RWPE1 (cell line): ENCODE measurements at places on chromosomes 6 and 20.

- no peak for DNase-seq
Observed at GRCh38 chr6:145643760-145644159, 91.6 kb downstream of the EPM2A start.

DNA sequence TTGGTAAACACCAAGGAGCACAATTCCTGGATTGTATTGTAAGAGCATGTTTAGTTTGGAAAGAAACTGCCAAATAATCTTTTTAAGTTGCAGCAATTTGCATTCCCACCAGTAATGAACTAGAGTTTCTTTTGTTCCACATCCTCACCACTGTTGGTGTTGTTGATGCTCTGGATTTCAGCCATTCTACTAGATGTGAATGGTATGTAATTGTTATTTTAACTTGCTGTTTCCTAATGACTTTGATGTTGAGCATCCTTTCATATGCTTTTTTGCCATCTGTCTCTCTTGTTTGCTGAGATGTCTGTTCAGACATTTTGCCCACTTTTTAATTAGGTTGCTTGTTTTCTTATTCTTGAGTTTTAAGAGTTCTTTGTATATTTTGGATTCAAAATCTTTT, 1654.1 kb downstream of the GRIK2 start:
- DNase-seq: no peak

DNA sequence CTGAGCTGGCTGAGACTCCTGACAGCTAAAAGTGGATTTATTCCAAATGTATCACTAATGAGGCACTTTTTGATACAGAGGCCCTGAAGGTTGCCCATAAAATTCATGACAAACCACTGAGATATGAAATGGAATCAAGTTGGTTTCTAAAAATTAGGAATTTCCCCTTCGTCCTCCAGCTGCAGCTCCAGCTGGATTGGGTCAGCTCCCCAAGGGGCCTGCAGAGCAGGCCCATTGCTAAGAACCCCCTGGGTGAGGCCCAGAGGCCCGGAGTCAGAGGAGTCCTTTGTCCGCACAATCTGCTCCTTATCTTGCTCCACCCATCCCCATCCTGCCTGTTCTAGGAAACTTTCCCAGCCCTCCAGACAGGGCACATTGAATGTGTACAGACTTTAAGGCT, 163.5 kb upstream of the TOP1 start:
- DNase-seq: no peak

DNA sequence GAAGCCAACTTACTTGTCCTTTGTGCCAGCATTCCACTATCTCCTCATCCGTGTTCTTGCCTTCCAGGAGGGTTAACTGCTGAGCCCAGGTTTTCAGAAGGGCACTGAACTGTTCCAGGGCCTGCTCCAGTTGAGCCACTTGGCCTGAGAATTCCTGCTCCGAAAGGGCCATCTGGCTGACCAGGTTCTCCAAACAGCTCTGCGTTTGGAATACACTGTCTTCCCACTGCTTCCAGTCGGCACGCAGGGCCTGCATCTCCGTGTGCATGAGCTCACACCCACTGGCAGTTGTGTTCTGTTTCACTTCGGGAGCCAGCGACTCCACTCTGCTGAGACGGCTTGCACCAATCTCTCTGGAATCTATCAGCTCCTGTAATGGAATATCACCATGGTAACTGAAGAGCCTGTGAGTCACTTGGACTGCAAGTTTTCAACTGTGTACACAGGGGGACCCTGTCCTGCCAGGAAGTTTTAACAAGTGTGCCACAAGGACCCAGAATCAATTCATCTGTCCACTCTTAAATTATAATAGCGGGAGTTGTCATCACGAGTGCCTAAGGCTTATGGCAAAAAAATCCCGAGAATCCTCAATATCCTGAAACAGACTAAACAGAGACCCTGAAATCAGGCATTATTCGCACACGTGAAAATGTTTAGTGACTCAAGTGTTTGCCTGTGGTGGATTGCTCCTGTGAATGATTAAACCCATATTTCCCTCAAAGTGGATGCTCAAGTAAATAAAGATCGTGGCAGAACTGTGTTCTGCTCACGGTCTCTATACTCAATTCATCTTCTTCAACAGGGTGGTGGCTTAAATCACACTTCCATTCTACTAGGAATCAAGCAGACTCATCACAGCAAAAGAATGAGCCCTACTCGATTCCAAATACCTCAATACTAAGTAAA, 255.9 kb downstream of the SYNE1 start:
- DNase-seq: peak; percentile 41

- no peak for DNase-seq
Observed at GRCh38 chr6:150079604-150080003, 10.7 kb upstream of the ULBP3 start.

- no peak for DNase-seq
Observed at GRCh38 chr6:163287626-163288025, 126.9 kb upstream of the QKI start.

GRCh38 chr20:31494131-31494530, 19.0 kb downstream of the REM1 start:
- peak; percentile 55 for DNase-seq

- no peak for DNase-seq
Observed at GRCh38 chr6:75755704-75756103, 6.7 kb downstream of the MYO6 start.
